ENCODE measurements at places on chromosomes 4 and X. TPM values are rescaled to one million over a fixed set of nuclear protein-coding genes. Genes with fewer than 3 reads are reported as not detected.

The CFAP99 gene
- not detected for total RNA-seq

DNA sequence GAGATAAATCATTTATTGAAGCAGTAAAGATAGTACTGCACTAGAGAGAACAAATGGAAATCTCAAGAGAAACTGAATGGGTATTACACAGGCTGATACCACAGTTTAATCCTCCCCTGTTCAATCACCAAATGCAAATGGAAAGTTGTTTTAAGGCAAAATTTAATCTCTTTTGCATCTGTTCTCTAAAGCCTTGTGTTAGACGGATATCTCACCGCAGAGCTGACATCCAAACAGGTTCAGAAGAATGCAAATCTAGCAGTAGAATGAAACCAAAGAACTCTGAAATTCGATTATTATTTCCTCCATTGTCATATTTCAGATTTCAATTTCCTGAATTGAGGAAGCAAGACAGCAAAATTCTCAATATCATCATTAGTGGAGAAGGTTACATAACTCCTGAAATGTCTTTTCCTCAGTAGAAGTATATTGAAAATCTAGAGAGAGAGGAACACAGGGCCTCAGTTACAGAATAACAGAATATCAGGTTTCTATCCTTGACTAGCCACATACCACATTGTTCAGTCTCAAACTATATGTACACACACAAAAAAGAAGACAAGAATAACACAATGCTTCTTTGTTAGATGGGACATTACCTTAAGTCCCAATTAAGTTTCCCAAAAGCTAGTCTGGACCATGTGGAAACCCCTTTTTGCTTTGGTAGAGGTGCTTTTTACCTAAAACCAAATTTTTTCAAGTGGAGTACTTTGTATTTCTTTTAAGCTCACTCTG is 94.1 kb upstream of the BANK1 start:
- H3K36me3 ChIP-seq, result no peaks in the 10 kb centered on the region
- DNase-seq, result no peak
- no peaks in the 10 kb centered on the region for H3K4me1 ChIP-seq
- H3K27ac ChIP-seq, result no peak overlapping the region
- no peaks in the 10 kb centered on the region for H3K27me3 ChIP-seq
- H3K4me3 ChIP-seq, result no peak overlapping the region

DNA sequence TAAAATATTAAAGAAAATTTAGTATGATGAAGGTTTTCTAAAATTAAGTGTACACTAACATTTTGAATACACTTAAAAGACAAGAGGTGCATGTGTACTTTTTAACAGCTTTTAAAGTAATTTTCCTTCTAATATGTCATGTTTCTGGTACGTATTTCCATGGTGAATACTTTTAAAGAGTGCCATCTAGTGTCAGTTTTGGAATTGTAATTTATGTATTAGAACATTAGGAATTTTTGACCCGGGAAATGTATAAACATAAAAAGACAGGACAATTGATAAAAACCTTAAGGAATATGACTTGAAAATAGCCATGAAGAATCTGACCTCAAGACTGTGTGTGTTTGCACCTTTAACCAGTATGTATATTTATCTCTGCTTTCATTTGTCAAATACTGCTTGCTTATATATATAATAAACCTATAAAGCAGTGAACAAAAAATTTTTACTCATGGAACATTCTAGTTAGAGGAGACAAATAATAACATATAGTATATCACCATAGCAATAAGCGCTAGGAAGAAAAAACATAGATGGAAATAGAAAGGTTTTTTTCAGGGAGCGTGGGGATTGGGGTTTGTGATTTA is 7.2 kb downstream of the GSTCD start:
- no peaks in the 10 kb centered on the region for H3K27me3 ChIP-seq
- no peak overlapping the region for H3K4me3 ChIP-seq
- H3K27ac ChIP-seq, result no peak overlapping the region
- no peaks in the 10 kb centered on the region for H3K36me3 ChIP-seq

- no peak overlapping the region for H3K27ac ChIP-seq
- no peak for DNase-seq
- peak overlapping the region; percentile 93 for H3K4me3 ChIP-seq
- H3K36me3 ChIP-seq, result no peaks in the 10 kb centered on the region
Measured at GRCh38 chr4:57110640-57111511, 691 bp upstream of the IGFBP7 start.

The PRDM8 gene
- 16.6 TPM for total RNA-seq

The RPS3A gene
- 1,044 TPM for total RNA-seq

DNA sequence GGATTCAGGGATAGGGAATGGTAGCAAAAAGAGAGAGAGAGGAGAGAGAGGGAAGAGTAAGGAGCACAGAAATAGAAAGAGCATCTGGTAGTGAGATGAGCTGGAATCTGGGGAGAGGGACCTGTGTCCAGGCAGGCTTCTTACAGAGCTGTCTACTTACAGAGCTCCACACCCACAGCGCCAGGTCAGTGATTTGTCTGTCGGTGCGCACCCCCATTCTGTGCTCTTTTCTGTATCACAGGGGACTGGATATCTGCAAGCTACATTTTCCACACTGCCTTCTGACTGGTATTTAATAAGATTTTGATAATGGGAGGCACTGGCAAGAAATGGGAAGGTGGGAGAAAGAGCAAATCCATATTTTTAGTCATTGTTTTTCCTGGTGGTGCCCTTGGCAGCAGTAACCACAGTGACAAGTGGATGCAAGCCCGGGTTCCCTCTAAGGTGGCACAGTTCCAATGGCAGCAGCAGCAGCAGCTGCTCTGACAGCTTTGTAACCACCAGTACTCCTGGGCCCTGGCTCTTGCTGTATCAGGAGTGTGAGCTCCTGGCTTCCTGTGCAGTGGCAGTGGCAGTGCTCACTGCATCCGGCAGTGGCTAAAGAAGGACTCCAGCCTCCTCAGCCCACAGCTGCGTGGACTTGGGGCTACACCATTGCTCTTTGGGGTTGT is 300.5 kb downstream of the TRIML1 start:
- no peaks in the 10 kb centered on the region for H3K4me1 ChIP-seq
- H3K27me3 ChIP-seq, result peaks cover 2% of the 10 kb centered on the region
- no peaks in the 10 kb centered on the region for H3K36me3 ChIP-seq

DNA sequence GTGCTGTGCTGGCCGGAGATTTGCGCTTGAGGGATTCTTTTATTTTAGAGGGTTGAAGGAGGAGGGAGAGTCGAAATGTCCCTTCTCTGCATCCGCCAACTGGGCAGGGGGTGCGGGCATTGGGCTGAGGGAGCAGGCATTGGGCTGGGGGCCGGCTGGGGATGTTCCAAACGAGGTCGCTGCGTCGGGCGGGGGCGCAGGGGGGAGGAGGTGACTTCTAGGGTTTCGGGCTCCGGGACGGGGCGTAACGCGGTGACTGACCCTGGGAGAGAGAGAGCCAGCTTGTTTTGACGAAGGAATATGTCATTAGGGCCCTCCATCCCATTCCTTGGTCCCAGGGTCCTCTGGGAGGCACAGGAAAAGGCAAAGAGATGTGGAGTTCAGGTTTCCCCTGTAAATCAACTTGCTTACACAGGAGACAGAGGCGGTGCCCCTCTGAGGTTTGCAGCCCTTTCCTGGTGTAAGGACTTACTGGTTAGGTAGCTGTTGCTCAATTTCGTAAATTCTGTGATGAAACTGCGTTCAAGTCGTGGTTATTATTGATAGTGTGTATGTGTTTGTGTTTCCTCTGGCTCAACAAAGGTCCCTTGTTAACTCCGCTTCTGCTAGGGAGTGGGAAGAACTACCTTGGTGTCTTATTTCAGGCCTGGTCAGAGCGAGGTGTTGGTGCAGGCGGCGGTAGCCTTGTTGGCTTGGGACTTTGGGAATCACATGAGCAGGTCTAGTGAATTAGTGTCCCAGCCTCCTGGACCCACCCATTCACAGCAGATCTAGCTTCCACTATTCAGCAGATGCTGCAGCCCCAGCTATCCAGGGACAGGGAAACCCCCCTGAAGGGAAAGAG is 716 bp downstream of the FHIP1A start:
- peaks cover 6% of the 10 kb centered on the region for H3K36me3 ChIP-seq
- no peak overlapping the region for H3K27ac ChIP-seq
- H3K4me1 ChIP-seq, result peaks cover 11% of the 10 kb centered on the region
- H3K27me3 ChIP-seq, result peaks cover 8% of the 10 kb centered on the region
- H3K4me3 ChIP-seq, result peak overlapping the region; percentile 94

DNA sequence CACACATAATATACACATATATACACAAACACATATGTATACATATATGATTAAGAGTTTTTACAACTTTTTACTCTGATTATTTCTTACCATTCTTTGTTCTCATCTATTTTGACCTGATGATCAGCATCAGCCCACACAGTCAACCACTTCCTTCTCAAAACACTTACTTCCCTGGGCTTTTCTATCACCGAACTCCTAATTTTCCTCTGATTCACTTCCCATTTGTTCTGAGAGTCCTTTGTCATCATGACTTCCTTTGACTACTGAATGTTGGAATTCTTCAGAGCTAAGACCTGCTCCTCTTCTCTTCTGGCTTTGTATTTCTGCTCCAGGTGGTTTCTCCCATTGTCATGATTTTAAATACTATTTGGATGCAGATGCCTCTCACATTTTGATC is 209.5 kb upstream of the AFF2 start:
- no peaks in the 10 kb centered on the region for H3K36me3 ChIP-seq
- peaks cover 2% of the 10 kb centered on the region for H3K27me3 ChIP-seq
- DNase-seq, result no peak
- no peak overlapping the region for H3K27ac ChIP-seq
- H3K4me3 ChIP-seq, result no peak overlapping the region
- H3K4me1 ChIP-seq, result no peaks in the 10 kb centered on the region

- no peaks in the 10 kb centered on the region for H3K4me1 ChIP-seq
- H3K27ac ChIP-seq, result no peak overlapping the region
- DNase-seq, result no peak
- no peak overlapping the region for H3K4me3 ChIP-seq
- no peaks in the 10 kb centered on the region for H3K27me3 ChIP-seq
Measured at GRCh38 chrX:116111497-116111896, 59.0 kb upstream of the AGTR2 start.

GRCh38 chr4:153520801-153521329 is 54.7 kb downstream of the TMEM131L start:
- H3K27me3 ChIP-seq, result peaks cover 10% of the 10 kb centered on the region
- H3K27ac ChIP-seq, result peak overlapping the region; percentile 85
- peaks cover 56% of the 10 kb centered on the region for H3K4me1 ChIP-seq
- DNase-seq, result peak; percentile 69

DNA sequence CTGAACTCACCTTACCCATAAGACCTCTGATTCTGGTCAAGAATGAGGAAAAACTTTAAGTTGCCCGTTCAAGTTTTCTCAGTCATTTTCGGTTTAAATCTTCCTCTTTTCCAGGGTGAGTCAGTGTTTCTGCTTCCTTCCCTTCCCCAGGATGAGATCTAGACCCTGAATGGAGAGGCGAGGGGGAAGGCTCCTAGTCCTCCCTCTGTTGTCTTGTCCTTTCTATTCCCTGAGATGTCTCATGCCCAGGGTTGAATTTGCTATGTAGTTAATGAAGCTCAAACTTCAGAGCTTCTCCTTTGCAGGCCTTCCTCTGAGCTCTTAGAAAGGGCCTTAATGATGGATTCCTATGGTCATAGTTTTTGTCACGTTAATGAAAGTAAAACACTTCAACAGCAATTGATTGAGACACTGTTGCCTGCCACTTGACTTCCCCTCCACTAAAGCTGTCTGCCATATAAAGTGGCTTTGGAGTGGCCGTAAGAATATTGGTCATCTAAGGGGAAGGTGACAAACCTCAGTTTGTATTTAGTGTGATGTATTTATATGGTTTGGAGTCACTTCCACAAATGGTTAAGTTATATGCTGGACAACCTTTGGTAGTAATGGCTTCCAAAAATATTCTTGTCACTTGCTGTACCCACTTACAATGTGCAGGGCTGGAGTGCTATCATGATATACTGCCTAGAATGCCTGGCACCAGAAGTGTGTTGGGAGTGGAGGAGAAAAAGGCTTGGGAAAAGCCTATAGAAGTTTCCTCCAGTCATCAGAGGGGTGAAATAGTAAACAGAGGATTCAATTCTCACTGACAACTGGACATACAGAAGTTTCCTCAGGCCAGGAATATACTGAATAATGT is 24.3 kb upstream of the GPRIN3 start:
- no peak for DNase-seq
- H3K36me3 ChIP-seq, result no peaks in the 10 kb centered on the region
- no peak overlapping the region for H3K4me3 ChIP-seq
- no peak overlapping the region for H3K27ac ChIP-seq

DNA sequence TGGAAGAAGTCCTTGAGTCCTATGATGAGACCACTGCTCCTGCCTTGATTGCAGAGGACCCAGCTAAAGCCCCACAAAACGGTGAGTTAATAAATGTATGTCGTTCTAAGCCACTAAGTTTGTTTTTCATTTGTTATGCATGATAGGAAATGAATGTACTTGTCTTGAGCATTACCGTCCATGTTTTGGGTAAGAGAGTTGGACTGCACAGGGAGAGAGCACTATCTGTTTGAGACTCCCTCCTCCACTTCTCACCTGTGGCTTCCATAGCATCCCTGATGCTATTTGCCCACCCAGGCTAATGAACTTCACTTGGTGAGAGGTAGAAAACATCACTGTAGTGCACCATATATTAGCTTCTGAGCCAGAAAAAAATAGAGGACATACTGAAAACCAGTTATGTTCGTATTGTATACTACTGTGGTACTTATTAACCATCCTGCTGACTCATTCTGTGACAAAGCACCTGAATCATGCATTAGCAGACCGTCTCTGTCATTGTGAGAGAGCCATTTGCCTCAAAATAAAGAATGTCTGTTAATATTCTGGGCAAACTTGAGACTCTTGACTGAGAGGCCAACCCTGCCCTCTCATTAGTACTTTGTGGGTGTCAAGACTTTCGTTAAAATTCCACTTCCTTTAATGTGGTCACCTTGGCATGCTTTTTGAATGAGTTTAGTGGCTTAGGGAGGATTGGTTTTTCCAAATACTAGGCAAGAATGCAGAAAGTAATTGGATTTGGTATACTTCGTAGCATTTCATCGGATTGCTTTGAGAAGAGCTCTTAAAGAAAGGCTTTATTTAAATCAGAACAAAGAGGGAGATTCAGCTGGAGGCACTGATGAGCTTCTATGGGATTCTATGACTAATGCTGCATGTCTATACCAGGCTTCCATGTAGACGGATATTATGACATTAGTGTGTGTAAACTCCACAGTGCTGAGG is 99.3 kb upstream of the GRPR start:
- H3K4me3 ChIP-seq, result no peak overlapping the region
- no peak overlapping the region for H3K27ac ChIP-seq
- H3K36me3 ChIP-seq, result peaks cover 4% of the 10 kb centered on the region
- no peaks in the 10 kb centered on the region for H3K27me3 ChIP-seq
- DNase-seq, result no peak
- H3K4me1 ChIP-seq, result peaks cover 3% of the 10 kb centered on the region

The TEC gene
- total RNA-seq, result 0.37 TPM

DNA sequence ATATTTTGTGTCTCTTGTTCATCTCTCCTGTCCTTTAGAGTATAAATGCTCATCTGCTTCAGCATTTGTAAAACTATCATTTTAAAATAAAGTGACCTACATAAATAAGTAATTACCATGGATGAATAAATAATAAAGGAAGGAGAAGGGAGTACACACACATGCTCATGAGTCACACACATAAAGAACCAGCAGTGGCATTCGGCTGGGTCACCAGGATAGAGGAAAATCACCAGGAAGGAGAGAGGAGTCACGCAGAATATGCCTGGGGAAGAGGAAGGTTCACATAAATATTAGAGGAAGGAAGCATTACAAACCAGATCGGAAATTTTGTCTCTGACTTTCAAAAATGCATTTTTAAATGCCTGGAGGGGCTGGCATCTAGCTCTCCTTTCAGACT is 38.5 kb upstream of the MED14 start:
- no peaks in the 10 kb centered on the region for H3K4me1 ChIP-seq
- H3K36me3 ChIP-seq, result no peaks in the 10 kb centered on the region
- H3K27me3 ChIP-seq, result peaks cover 1% of the 10 kb centered on the region
- peak overlapping the region; percentile 73 for H3K27ac ChIP-seq
- no peak for DNase-seq
- no peak overlapping the region for H3K4me3 ChIP-seq

The PCDH18 gene
- 7.4 TPM for total RNA-seq

- no peaks in the 10 kb centered on the region for H3K4me1 ChIP-seq
- no peak overlapping the region for H3K4me3 ChIP-seq
Measured at GRCh38 chr4:15182600-15183220, 180.4 kb downstream of the CPEB2 start.
